ENCODE measurements at places on chromosomes 3 and 15. TPM values are rescaled to one million over a fixed set of nuclear protein-coding genes. Genes with fewer than 3 reads are reported as not detected.

FANCD2OS gene
- not detected for total RNA-seq

KPNA1 gene
- 73.1 TPM for total RNA-seq

TRH gene
- not detected for total RNA-seq

AP3B2 gene
- 0.13 TPM for total RNA-seq

STRC gene
- total RNA-seq, result 1.5 TPM

ACVR2B gene
- 7.9 TPM for total RNA-seq

C3orf49 gene
- total RNA-seq, result not detected

INKA1 gene
- 7.6 TPM for total RNA-seq

GOLGB1 gene
- 32.1 TPM for total RNA-seq

All from OCI-LY7 (cell line).